ENCODE measurements at places on chromosomes 6 and 20.

GRCh38 chr20:59589086-59589684 is 15.2 kb upstream of the PHACTR3 start:
- DNase-seq, result no peak

- no peak for DNase-seq
Observed at GRCh38 chr6:151916680-151917164, 109.2 kb downstream of the ESR1 start.

- DNase-seq, result no peak
Observed at GRCh38 chr20:17189976-17190695, 36.7 kb upstream of the PCSK2 start.

DNA sequence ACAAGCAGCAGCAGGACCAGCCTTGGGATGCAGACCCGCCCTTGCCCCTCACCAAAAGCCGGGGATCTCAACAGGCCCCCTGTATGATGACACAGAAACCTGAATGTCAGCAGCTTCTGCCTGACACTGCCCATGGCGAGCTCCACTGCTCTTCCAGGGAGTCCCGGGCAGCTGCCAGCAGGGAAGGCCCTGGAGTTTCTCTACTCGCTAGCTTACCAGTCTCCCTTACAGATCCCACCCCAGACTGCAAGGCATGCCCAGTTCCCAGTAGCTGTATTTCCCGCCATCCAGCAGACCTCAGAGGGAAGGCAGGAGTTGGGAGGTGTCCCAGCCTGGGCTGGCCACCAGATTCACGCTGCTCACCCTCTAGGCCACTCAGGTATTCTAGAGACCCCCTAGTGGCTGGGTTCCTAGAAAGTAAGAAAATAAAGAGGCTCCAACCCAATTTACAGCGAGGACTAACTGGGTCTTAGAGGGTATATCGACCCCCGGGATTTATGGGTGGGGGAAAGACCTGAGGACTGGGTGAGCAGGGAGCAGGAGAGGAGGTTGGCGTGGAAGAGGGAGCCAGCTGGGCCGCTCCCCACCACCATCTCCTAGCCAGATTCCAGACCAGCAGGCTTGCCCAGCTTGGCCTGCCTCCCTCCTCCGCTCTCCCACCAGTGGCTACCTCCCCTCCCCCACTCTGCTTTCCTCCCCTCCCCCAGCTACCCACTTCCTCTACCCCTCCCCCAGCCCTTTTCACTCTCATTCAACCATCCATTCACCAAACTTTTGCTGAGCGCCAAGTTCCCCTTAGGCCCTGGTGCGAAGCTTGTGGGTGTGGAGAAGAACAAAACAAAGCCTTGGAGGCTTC is 9.7 kb upstream of the HMGA1 start:
- DNase-seq, result no peak
